Progenitor cell of endocrine pancreas (in vitro differentiated cells): ENCODE measurements at places on chromosomes 3 and 15.

- DNase-seq = no peak
Measured at GRCh38 chr3:133264920-133265319, 134.9 kb upstream of the BFSP2 start.

GRCh38 chr15:76206325-76206976 lies 104.8 kb downstream of the ETFA start:
- no peak for DNase-seq

DNA sequence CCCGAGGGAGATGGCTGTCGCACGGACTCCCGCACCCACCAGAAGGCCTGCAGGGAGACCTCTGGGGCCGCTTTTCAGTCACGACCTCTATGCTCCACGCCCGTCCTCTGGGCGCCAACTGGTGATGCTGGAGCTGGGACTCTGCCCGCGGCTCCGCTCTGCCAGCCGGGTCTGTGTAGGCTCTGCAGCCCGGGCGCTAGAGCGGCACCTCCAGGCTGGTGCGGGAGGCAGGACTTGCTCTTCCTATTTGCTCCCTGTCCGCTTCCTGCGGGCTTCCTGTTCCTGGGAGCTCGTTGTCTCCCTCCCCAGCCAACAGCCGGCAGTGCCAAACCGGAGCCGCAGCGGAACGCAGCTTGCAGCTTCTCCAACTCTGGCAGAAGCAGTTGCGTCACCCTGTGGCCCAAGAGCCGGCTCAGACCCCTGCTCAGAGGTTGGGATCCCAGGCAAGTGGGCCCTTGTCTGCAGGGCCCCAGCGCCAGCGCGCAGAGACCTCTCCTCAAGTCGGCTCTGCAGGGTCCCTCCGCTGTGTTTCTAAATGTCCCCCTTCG lies 285.9 kb downstream of the XXYLT1 start:
- no peak for DNase-seq

- no peak for DNase-seq
Measured at GRCh38 chr3:27125821-27126501, 243.2 kb downstream of the NEK10 start.

- DNase-seq = no peak
Measured at GRCh38 chr3:195087328-195087727, 183.6 kb downstream of the XXYLT1 start.

- no peak for DNase-seq
Measured at GRCh38 chr3:33886015-33886414, 87.6 kb downstream of the PDCD6IP start.
